GM04504 (cell line): ENCODE measurements at places on chromosomes 2 and 18.

DNA sequence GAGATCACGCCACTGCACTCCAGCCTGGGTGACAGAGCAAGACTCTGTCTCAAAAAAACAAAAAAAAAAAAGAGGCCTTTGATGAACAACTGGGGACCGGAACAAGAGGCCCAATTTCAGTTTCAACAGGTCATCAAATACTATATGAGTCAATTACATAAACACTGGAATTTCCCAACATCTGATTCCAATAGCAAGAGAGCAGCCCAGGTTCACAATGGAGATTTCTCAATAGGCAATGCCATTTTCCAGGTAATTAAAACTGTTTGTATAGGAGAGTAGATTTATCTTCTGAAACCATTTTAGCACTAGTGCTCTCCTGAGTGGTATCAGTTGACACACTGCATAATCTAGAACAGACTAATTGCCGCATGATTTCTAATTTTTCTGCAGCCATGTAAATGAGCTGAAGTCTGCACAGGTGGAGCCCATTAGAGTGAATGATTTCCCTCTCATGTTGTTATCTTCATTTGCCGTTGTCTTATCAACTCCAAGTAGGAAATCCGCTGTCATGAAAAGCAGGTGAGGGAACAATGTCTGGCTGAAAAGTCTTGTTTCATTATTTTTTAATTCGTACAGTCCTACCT, 264.1 kb upstream of the MEIS1 start:
- no peak for DNase-seq

DNA sequence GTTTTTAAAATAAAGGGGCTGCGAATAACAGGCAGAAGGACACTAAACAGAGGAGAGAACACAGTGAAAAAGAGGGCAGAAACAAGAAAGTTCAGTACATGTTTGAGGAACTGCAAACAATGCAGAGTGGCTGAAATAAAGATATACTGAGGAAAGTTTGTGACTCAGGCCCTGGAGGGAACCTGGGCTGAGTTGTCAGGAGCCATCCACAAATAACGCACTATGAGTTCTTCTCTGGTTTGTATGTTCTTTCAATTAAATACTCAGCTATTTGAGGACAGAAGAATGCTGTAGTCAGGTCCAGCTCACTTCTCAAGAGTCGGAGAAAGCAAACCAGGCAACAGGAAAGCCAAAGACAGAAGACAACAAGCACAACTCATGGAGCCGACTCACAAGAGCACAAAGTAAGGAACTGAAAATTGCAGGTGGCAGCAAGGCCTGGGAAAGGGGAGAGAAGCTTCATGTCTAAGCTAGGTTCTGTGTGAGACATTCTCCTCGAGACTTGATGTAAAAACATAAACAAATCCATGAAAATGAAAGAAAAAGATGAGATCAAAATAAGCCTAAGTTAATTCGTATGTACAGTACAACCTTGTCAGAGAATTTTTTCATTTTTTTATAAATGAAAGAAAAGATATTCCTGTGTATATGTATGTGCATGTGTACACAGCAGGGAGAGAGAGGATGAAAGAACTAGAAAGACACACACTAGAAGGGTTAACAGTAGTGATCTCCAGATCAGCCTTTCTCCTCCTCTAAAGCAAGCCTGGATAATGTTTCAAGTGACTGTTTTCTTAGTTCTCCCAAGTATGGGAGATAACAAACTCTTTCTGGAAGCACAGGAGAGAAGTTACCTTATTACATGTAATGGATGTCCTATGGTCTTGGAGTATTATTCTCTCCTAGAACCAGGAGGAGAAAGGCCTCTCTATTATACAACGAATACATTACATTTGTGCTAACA, 41.5 kb downstream of the CHN1 start:
- DNase-seq: no peak

GRCh38 chr2:40488101-40488601, 36.3 kb upstream of the SLC8A1 start:
- peak; percentile 24 for DNase-seq

- DNase-seq: peak; percentile 76
These were observed 18.6 kb upstream of the COL6A3 start for GRCh38 chr2:237432484-237433092.

- DNase-seq: no peak
These were observed 118.4 kb downstream of the TANC1 start for GRCh38 chr2:159086826-159087225.

DNA sequence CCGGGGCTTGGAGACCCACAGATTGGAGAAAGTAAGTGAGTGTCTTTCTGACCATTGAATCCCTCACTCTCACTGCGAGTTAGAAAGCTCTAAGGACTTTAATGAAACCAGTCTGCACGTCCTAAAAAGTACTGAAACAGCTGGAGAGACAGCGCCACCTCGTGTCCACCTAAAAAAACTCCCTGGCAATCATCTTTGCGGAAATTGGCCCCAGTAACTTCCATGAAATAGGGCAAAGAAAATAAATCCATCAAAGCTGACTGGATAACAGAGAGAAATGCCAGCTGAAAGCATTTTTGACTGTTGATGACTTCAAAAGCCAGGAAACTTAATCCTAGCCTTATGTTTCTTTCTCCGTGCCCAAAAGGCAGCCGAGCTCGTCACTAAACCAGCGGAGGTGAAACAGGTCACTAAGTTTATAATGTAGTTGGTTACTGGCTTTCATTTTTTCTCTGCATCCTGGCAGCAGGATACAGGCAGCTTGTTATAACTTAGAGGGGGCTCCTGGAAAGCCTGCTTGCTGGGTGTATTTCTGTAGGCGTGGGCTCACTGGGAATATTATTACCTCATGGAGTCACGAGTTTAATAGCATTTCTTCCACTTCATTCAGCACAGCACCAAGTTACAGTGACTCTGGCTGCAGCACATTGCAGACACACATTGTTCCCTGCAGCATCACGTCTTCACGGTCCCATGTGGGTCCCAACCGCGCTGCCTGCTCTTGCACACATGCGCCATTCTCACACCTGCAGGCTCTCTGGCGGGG, 266.5 kb downstream of the HRH4 start:
- DNase-seq: peak; percentile 45

GRCh38 chr2:138298900-138299299, 202.7 kb upstream of the SPOPL start:
- no peak for DNase-seq

- no peak for DNase-seq
These were observed 2.9 kb downstream of the CLHC1 start for GRCh38 chr2:55229221-55229620.

- DNase-seq: peak; percentile 25
These were observed 33.7 kb upstream of the NPAS2 start for GRCh38 chr2:100786297-100786658.

DNA sequence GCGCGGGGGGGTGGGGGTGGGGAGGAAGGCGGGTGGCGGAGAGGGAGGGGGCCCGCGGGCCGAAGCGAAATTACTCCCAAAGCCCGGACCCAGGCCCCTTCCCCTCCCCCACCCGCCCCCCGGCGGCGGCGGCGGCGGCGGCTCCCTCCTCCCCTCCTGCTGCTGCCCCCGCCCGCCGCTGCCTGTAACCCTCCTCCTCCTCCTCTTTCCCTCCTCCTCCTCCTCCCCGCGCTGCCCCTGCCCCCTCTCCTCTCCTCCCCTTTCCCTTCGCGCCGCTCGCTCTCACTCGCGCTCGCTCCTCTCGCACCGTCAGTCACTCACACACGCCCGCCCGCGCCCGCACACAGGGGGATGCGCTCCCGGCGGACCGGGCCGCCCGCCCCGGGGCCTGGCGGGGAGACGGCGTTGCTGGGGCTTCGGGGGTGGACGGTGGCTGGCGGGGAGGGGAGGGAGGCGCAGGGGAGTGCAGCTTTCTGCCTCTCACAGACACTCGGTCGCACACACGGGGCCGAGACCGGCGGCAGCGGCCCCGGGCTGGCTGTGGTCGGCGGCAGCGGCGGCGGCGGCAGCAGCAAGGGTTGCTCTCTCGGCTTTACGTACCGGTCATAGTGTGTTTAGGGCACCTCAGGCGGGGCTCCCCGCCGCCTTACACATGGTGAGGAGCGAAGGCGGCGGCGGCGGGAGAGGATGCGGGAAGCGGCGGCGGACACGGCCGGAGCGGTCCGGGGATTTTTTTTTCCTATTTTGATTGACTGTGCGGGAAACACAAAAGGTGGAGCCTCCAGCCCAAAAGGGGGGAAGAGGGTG, 405 bp downstream of the SP3 start:
- peak; percentile 64 for DNase-seq

DNA sequence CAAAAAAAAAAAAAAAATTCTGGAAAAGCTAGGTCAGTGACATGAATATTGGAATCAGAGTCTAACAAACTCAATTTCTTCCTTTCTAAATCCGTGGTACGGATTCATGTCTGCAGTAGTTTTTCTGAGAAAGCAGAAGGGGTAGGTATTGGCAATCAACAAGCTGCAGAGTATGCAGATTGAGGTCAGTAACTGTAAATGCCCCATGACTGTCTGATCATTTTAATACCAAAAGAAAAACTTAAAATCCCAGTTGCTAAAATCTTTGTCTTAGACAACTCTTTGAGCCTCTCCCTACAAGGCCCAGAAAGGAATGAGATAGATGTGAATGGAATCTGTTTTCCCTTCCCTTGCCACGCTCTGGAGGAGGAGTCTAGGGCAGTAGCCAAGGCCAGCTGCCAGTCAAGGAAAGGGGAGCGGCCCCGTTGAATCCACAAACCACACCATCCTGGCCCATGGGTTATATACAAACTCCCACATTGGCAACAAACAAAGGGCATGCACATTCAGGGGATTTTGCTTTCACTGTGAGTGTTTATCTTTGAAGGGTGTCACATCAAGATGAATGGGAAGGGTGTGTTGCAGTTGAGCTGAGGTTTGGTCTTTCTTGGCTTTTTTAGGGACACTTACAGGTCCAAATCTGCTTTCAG, 6.1 kb upstream of the CASP8 start:
- DNase-seq: peak; percentile 24
